Activated effector memory CD4-positive, alpha-beta T cell treated with Interleukin-2 at 50 U/mL for 16 hours (primary cell): ENCODE measurements at places on chromosomes 4 and X.

GRCh38 chr4:106314960-106315359 is 1.0 kb downstream of the TBCK start:
- DNase-seq: no peak

- DNase-seq: no peak
These were observed 355.4 kb upstream of the CPEB2 start for GRCh38 chr4:14646831-14647230.

DNA sequence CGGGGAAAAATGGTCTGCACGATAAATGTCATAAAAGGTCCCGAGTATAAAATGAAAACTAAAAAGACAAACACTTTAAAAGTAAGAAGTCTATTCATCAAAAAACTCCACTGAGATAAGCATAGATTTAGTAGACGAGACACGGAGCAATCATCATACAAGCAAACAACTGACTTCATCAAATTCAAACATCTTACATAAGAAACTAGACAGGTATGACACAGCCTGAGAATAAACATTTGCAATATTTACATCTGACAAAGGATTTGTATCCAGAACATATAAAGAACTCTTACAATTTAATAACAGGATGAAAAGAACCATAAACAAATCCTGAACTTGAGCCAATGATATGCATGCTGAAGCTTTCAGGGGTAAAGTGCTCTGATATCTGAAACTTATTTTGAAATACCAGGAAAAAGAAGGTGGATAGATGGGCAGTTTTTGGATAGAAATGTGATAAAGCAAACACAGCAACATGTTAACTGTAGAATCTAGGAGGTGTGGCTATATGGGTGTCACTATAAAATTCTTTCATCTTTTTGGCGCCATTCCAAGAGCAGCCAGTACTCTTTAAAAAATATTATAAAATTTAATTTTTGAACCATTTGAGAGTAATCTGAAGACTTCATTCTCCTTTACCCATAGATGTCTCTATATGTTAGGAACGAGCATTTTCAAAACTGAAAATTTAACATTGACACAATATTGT is 12.0 kb downstream of the MPP1 start:
- DNase-seq: no peak

DNA sequence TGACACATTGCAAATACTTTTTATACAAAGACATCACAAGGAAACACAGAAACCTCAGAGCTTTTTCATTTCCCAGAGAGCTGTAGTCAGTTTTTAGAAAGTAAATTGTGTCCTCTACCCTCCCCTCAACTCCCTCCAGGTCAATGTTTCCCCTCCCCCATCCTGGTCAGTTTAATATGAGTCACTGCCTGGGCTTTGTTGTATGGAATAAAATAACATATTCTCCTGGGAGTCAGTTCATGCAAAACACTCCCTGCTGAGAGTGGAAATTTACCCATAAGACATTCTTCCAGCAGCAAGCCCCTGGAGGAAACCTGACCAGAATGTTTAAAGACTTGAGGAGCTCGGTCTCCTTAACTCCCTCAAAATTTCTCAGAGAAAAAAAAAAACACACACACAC is 270.1 kb upstream of the LDB2 start:
- no peak for DNase-seq

DNA sequence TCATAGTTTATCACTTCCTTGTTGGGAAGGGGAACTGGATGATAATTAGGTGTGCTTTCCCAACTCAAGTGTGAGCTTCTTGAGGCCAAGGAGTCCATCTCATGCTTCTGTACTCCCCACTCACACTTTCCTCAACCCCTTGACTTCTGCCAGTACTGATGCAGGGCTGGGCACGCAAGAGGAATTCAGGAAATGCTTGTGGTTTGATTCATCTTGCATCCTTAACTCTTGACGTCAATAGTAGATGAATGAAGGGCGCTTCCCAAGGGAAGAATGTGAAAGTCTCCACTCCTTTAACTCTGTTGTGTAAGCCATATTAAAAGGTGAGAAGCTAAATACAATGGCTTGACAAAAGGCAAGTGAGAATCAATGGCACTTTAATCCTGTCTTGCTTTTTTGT is 101.8 kb downstream of the AGTR2 start:
- DNase-seq: no peak

GRCh38 chrX:66149519-66149918 is 14.5 kb upstream of the HEPH start:
- DNase-seq: no peak

DNA sequence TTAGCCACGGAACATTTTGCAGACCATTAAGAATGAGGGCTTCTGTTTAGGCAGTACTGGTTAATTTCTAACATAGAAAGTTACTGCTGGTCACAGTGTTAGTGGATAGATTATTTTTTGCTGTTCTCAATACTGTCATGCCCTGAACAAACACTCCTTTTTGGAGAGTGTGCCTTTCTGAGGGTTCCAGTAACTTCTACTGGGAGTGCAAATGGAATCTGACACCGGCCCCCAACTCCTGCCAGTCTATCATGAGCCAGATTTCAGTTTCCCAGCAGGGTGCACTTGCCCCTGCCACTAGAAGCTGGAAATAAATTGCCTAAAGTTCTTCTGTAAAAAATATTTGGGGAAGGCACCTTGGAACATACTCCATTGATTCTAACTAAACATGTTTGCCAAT is 224.4 kb upstream of the GPC4 start:
- DNase-seq: no peak

GRCh38 chr4:119049342-119049741 is 86.3 kb upstream of the MYOZ2 start:
- no peak for DNase-seq

DNA sequence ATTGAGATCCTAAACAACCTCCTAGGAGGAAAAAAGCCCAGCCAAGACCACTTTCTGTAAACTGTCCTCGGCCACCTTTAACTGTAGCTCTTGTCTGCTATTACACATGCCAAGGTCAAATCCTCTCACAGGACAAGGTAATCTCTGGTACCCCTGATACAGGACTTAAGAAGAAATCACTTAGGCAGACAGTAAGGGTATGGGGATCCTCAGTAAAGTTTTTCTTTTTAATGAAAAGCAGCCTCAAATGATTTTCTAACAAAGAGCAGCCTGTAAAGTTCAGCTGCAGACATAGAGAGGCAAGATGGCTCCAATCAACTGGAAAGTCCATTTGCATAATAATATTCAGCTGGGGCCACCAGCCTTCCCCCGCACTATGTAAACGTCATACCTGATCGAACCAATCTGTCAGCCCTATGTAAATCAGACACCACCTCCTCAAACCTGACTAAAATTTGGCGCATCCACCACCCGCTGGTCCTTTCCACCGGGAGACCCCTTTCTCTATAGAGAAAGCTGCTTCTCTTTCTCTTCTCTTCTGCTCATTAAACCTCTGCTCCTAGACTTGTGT is 14.6 kb upstream of the MPP1 start:
- no peak for DNase-seq

DNA sequence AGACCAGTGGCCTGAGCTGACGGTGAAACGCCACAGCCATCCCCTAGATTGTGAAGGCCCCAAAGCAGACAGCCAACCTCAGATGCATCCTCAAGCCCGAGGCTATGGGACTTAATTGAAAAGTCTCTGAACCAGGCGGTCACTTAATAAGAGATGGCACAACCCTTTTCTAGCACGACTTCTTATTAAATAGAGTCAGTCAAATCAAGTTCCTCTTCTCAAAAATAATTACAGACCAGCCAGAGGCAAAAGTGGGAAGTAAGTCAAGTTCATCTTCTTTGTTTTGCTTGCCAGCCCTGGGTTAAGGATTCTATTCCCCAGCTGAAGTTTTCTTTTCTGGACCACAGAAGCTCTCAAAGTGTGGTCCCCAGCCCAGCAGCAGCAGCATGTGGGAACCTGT is 9.7 kb upstream of the SH3KBP1 start:
- DNase-seq: no peak

DNA sequence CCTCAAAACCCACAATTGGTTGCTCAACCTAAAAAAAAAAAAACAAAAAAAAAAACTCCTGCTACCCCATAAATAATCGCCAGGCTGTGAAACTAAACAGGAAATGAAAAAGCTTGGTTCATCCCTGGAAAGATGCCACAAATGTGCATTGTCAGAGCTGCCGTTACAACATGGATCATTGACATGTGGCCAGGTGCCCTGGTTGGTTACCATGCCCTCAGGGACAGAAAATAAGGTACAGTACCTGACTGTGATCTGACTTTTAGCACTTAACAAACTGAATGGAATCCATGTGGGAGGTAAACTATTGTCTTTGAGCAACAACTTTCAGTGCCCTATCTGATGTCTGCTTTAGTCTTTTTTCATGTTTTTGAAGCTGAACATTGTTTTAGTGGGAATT is 118.0 kb upstream of the RPL34 start:
- DNase-seq: no peak

DNA sequence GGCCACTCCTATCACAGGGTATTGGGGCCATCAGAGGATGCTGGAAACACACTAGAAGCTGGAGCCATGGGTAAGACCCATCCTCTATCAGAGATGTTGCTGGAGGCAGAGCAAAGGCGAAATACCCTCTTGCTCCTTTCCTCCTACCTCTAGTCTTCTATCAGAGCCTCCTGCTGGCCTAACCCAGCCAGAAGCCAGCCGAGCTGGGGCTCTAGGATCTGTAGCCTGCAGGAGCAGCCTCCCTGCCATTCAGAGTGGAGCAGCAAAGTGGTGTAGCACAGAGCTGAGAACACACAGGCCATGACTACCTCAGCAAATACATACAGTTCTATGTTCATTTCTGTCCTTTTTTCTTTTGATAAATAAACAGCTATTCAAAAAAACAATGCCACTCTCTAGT is 35.7 kb downstream of the GATB start:
- DNase-seq: no peak

DNA sequence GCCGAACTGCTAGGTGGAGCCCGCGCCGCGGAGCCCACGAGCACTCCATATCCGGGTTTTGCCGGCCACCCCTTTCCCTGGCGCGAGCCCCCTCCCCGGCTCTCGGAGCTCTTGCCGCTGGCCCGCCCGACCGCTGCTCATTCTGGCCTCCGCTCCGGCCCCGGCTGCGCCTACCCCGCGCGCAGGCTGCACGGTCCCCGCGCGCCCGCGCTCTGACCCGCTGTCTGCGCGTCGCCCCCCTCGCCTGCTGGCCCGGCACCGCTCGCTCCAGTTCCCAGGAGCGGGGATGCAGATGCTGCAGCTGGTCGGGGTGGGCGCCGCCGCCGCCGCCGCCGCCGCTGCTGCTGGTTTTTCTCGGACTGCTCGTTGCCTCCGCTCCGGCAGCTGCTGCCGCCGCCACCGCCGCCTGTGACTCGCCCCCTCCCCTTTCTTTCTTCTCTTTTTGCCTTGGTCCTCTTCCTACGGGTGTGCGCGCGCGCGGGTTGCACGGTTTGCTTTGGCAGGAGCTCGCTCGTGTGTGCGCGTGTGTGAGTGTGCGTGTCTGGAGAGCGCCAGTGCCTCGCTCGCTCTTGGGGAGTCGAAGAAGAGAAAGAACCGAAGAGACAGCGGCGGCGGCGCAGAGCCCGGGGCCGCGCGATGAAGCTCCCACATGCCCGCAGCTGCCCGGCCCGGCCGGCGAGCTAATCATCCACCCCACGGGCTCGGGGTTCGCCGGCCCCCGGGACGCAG is at the start of gene ADGRL3:
TSS of gene ADGRL3 (plus strand) at position 140 of the 729 bp plus-strand sequence.
- no peak for DNase-seq

GRCh38 chr4:17400686-17401085 is 111.2 kb downstream of the QDPR start:
- no peak for DNase-seq

DNA sequence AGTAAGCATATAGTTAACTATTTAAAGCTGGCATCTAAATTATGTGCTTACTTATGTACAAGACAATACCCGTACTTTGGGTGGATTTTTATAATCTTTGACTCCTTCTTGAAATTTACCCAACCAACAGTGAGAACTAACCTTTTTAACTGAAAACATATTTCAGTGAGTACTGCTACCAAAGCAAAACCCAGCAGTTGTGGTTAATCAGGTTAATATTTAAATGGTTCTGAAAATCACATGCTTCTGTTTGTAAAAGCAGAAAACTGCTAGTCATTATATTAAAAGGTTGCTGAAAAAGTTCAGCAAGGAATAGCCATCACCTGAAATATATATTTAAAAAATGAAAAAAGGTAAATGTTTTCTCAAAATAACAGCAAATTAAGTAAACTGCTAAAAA is 20.0 kb downstream of the UBE2D3 start:
- DNase-seq: no peak
